Fibroblast of gingiva (primary cell): ENCODE measurements at places on chromosomes 16 and 17.
A peak's percentile ranks its signal among the peaks of the same experiment; 100 is the strongest.

- DNase-seq: no peak
Observed at GRCh38 chr17:79201119-79201518, 126.5 kb downstream of the ENGASE start.

DNA sequence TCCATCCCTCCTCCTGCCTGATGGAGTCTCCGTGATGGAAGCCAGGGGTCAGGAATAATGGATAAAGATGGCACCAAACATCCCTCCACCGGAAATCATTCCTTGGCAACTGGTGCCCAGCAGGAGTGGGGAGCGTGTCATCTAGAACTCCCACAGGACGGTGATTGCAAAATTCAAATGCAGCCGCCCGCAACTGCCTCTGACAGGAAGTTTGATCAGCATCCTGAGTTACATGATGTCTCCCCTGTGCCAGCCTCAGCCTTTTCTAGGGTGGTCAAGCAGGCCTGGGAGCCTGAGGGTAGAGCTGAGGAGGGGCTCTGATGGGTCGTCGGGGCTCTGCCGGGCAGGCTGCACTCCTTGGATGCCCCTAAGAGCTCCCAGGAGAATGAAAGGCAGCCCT, 52.8 kb downstream of the GSG1L start:
- DNase-seq: peak; percentile 43

DNA sequence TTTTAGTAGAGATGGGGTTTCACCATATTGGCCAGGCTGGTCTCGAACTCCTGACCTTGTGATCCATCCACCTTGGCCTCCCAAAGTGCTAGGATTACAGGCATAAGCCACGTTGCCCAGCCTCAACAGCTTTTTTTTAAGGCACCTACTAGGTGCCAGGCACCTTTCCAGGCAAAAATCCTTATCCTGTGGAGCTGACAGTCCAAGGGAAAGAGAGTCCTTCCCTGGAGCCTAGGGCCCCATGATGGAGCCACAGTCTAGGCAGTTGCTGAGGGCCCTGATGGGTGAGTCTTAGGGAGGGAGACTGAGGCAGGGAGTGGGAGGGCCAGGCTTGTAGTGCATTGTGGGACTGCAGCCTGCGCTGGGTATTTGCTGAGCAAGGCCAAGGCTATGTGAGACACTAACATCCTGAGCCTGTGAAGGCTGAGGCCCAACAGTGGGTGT, 79.6 kb upstream of the TOB1 start:
- DNase-seq: no peak

- DNase-seq: peak; percentile 6
Observed at GRCh38 chr16:20740007-20740883, 1.4 kb downstream of the THUMPD1 start.

DNA sequence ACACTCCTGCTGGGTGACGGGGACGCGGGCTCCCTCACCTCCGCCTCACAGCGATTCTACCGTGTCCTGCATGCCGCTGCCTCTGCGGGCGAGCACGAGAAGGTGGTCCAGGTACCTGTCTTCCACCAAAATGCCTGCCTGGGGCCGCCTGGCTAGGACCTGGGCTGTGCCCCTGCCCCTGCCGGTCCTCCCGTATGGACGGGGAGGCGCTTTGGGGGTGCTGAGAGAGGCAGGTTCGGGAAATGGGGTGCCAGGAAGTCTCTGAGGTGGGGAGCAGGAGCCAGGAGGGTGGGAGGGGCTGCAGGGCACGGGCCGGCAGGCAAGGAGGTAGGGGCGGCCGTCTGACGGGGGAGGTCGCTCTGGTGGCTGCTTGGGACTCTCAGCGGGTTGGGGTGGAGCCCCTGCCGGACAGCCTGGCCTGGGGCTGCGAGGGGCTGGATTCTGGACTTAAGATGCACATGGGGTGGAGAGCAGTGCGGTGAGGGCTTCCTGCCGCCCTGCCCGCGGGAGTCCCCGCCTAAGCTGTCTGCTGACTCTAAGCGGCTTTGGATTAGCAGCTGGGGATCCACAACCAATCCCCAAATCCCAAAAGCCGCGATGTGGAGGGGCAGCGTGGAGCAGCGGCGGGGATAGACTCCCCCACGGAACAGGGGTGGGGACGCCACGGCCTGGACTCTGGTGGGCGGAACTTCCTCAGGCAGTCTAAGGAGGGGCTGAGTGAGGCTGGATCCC, 5.8 kb downstream of the CHTF18 start:
- DNase-seq: no peak

DNA sequence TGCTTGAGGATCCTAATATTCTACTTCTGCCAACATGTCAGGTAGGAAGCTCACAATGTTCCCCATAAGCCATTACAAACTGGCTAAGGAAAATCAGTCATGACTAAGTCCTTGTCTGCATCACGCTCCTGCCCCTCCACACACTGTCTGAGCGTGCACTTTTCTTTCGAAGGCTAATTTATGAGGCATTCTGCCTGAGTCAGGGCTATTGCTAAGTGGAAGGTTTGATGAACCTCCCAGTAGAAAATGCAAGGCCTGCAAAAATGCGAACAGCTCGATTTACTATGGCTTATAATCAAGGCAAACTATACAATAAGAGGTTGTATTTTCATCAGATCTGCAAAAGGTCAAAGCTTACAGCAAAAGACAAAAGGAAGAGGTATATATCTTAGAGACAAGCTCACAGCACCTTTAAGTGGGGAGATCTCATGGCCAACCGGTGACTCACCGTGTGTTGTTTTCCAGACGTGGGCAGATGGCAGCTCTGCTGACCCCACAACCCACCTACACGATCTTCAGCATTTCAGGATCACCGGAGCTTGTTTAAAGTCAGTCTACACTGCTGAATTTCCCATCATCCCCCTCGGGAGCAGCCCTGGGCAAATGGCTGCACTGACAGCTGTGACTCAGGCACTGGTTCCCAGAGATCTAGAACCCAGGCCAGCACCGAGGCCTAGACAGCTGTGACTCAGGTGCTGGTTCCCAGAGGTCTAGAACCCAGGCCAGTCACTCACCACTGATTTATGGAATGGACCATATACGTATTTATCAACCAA, 26.1 kb downstream of the MEAK7 start:
- no peak for DNase-seq

DNA sequence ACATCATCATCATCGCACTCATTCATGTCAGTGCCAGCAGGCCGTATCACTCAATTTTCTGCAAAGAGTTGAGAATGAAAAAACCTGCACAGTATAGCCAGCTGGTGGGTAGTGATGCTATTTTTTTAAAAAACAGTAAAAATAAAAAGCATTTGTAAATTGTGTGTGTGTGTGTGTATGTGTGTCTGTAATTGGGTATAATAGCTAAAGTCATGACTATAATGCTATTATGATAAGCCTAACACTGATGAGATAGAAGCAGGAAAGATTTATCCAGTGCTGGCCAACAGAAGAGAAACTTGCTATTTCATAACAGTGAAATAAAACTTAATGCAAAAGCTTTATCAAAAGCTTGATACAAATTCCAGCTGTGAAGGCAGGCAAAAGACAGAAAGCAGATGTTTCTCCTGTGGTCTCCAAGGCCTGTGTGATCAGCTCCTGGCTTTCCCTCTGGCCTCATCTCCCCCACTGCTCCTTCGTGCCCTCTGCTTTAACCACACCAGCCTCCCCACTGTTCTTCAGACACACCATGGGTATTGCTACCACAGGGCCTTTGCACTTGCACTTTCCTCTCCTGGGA, 206.2 kb upstream of the IRX5 start:
- DNase-seq: no peak

DNA sequence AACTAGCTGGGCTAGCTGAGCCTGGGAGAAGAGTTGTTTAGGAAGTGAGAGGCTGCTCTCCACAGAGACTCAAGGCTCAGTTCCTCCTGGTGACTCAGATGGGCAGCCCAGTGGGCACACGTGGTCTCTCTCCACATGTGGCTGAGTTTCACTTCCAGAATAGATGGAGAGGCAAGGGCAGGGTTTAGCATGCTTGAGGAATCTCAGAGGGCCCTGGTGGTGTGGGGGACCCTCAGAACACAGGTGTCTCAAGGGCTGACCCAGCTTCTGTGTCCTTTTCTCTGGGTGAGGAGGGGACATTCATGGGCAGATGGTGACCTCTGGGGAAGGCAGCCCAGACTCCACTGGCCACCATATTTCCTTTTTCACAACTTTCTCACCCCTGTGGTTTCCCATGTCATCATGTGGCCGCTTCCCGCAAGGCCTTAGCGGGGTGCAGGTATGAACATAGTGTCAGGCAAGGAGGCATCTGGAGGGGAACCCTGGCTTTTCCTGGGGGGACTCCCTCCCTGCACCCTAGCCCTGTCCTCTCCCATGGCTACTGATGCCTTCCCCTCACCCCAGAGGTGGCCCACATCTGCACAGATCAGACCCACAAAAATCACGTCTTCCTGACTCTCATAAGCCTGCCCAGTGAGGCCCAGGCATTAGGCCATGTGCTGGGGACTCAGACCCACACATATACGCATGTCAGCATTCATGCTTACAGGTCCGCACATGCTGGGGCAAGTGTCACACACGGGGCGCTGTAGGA, 3.3 kb downstream of the GRN start:
- DNase-seq: no peak

DNA sequence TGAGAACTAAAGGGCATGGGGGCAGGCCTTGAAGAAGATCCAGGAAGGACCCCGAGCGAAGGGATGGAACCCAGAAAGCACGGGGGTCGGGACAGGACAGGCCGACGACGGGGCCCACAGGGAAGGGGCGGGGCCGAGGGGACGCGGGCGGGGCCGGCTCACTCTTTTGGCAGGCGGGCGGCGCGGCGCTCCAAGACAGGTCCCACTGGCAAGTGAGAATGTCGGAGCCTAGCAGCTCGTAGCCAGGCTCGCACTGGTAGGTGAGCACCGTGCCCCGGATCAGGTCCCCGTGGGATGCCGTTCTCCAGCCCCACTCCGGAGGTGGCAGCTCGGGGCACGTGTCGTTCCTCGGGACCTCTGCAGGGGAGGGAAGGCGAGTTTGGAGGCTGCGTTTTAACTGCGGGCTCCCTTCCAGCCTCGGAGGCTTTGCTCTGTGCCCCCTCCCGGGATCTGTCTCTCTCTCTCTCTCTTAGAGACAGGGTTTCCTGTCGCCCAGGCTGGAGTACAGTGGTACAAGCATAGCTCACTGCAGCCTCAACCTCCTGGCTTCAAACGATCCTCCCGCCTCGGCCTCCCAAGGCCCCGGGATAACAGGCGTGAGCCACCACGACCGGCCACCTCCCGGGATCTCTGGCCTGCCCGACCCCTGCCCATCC, 13.7 kb upstream of the CDIPT start:
- no peak for DNase-seq

DNA sequence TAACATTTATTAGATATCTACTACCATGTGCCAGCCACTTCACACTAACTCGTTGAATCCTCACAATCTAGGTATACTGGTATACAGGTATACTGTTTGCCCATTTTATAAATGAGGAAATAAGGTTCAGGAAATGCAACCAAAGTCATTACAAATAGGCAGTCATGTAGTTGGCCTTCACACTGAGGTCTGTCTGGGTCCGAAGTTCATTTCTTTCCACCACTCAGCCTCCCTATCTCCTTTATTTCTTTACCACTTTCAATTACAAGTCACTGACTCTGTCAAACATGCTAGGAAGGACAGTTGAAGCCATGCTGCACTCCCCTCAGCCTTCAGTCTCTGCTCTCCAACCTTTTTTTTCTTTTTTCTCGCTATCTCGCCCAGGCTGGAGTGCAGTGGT, 20.7 kb upstream of the SIAH1 start:
- no peak for DNase-seq

DNA sequence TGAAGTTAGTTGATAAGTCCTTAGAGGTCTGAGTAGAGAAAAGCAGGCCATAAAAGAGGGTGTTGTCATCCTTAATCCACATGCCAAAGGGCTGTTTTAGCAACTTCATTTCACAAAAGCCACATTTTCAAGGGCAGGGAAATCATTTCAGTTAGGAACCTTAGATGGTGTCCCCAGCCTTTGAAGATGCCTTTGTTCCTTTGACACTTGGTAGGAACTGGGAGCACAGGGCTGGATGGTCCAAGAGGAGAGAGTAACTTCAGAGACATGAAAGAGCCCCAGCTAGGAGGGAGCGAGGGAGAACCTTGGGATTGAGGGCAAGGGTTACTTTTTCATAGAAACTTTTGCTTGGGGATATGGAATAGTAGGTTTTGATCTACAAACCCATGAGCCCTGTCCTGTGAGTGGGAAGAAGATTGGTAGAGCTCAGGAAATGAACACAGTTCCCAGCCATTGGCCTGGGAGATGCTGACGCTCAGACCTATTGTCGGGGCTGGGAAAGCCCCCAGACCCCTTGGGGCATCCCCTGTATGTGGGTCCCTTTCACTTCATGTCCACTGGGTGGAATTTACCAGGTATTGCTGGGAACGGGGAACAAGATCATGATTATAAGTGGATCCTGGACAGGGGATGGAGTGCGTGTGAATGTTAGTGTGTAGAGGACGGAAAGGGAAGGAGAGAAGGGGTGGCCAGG, 18.9 kb downstream of the MSI2 start:
- no peak for DNase-seq

- DNase-seq: no peak
Observed at GRCh38 chr16:4755687-4756086, 11.3 kb downstream of the ZNF500 start.

- DNase-seq: no peak
Observed at GRCh38 chr17:60165971-60166370, 16.2 kb downstream of the CA4 start.

- peak; percentile 91 for DNase-seq
Observed at GRCh38 chr17:38557836-38558727, 47.7 kb downstream of the SRCIN1 start.

DNA sequence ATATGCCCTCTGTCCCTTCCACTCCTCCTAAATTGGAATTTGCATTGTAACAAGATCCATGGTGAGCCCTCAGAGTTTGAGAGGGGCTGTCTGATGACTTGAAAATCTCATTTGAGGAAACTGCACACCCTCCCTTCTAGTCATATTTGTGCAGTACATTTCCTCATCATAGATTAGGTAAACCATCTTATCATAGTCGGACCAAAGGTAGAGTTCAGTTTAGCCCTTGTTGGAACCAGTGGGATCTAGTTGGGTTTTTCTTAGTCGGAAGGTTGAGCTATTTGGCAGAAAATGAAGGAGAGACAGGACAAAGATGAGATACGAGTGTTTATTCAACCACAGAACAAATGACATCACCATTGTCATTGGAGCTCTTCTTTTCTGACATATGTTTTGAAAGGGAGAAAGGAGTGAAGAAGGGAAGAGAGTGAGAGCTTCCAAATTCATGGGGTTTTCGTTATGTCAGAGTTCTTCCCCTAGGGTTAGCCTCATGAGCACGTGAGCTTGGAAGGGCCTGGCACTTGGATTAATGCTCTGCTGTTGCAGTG, 15.8 kb upstream of the KRT20 start:
- no peak for DNase-seq

GRCh38 chr16:69924777-69925191, 26.4 kb upstream of the CLEC18A start:
- peak; percentile 70 for DNase-seq

GRCh38 chr17:77778636-77779489, 179.6 kb upstream of the TNRC6C start:
- DNase-seq: peak; percentile 72

- no peak for DNase-seq
Observed at GRCh38 chr16:87724490-87725291, 41.1 kb downstream of the KLHDC4 start.
